ENCODE measurements at places on chromosomes 12 and 14.

DNA sequence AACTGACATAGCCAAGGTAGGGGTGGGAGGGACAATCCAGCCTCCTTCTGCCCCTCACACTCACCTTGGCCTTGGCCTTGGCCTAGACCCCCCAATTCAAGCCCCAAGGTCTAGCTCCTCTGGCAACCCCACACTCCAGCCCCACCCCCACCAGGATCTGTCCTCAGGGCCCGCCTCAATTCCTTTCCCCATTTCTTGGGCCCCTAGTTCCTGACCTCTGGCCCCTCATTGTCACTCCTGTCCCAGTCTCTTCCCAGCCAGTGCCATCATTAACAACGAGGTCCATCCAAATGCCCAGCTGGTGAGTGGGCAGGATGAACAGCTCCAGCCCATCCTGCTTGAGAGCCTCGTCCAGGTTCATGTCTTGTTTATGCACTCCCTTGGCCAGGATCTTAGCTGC is 6.8 kb upstream of the GDF11 start:
- no peak for DNase-seq

GRCh38 chr12:89768586-89769482 is 60.2 kb upstream of the ATP2B1 start:
- DNase-seq, result peak; percentile 95

- no peak for DNase-seq
Observed at GRCh38 chr12:4648104-4648500, 749 bp downstream of the AKAP3 start.

- no peak for DNase-seq
Observed at GRCh38 chr12:122659579-122659978, 43.6 kb downstream of the HCAR2 start.

DNA sequence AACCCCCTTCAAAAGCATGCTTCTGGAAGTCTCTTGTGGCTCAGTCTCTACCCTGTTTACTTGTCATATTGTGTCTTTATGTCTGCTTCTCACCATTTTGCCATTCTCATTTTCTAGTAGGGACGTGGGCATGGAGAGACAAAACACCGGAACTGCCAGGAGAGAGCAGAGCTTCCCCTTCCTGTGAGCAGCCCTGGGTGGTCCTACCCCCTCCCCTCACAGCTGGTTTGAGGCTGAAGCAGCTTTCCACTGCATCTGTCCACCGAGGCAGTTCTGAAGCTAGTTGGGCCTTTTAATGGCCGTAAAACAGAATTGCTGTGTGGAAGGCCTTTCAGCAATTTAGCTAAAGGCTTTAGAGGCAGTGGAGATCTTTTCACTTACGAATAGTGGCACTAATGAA is 77.0 kb downstream of the PELI2 start:
- no peak for DNase-seq

DNA sequence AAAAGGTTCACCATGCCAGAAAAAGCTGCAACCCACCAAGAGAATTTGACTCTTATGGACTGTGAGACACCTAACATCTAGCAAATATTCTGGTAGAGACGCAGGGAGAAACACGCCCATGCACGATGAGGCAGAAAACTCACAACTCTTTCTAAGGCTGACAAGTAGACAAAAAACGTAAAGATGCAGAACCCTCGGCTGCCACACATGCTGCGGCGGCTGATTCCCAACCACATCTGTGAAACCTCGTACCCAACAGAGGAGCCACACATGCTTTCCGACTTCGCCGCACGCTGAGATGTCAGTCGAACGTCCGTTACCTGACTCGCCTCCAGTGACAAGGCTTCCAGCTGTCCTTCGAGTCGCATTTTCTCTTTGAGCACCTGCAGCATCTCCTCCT is 21.8 kb downstream of the GOLGA3 start:
- DNase-seq, result no peak

GRCh38 chr12:9243999-9244649 is 35.9 kb upstream of the PZP start:
- DNase-seq, result no peak

- DNase-seq, result no peak
Observed at GRCh38 chr14:88256997-88257950, 65.8 kb downstream of the KCNK10 start.

GRCh38 chr12:59619461-59620240 is 23.8 kb downstream of the SLC16A7 start:
- no peak for DNase-seq

- DNase-seq, result no peak
Observed at GRCh38 chr14:70711451-70711850, 69.7 kb downstream of the TTC9 start.
